Ureter (tissue), 1 donor: ENCODE measurements at places on chromosomes 2 and 18.

GRCh38 chr2:43075054-43075593 lies 151.3 kb downstream of the ZFP36L2 start:
- peak; percentile 90 for DNase-seq

- DNase-seq, result no peak
These were observed 195.0 kb upstream of the MMADHC start for GRCh38 chr2:149782572-149782971.

- DNase-seq, result no peak
These were observed 157.0 kb upstream of the ACAA2 start for GRCh38 chr18:49970319-49970718.

DNA sequence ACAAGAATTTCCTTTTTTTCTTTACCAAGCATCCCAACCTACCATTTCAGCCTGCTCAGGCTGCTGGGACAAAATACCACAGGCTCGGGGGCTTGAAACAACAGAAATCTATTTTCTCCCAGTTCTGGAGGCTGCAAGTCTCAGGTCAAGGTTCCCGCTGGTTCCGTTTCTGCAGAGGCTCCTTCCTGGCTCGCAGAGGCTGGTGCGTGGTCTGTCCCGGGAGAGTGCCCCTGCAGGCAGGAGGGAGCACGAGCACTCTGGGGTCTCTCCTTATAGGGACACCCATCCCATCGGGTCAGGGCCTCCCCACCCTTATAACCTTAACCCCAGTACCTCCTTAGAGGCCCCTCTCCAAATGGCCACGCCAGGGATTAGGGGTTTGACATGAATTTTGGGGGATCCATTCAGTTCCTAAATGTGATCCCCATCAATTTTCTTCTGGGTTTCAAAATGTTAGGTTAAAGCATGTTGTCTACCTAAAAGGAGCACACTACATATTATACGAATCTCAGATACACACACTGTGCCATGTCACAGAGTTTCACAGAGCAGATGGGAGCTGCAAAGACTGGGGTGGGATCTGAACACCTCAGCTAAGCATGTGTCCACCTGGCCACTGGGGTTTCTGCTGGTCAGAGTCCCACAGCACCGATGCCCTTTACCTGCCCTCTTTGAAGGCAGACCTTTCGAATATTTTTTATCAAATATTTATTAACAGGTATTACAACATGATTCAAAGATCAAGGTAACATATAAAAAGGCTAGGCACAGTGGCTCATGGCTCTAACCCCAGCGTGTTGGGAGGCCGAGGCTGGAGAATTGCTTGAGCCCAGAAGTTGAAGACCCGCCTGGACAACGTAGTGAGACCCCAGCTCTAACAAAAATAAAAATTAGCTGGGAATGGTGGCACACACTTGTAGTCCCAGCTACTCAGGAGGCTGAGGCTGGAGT lies 17.6 kb upstream of the ADI1 start:
- peak; percentile 64 for DNase-seq

GRCh38 chr2:39516347-39517101 lies 79.4 kb upstream of the MAP4K3 start:
- DNase-seq, result peak; percentile 51

- peak; percentile 30 for DNase-seq
These were observed 94.3 kb downstream of the TWIST2 start for GRCh38 chr2:238942080-238942725.

DNA sequence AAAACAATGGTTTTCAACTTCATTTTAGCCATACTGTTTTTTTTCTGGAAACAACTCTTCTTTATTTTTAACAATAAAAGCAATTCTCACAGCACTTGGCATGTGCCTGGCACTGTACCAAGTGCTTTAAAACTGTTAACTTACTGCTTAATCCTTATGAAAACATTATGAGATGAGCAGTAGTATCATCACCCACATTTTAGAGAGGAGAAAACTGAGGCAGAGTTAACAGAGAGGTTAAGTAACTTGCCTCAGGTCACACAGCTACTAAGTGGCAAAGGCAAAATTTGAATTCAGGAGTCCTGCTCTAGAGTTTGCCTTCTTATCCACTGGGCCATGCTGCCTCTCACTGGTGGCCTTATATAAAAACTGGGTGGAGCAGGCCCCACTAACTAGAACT lies 23.2 kb downstream of the CTIF start:
- no peak for DNase-seq

- no peak for DNase-seq
These were observed 40.8 kb downstream of the TMEM17 start for GRCh38 chr2:62465039-62465740.

DNA sequence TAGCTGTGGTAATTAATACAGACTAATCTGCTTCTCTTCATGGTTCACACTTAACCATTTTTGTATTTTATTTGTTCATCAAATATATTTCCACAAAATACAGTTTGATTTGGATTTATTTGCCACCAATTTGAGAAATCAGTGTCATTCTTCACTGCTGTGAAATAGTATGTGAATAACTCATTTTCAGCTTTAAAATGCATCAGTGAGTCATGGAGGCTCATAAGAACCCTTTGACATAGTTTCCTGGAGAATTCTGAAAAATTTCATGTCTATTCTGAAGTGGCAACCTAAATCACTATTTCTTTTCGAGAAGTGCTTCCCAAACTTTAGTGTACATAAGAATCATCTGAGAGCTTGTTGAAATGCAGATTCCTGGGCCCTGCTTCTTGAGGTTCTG lies 1026.7 kb upstream of the ACVR2A start:
- DNase-seq, result no peak

GRCh38 chr2:218244204-218244603 lies 16.6 kb upstream of the GPBAR1 start:
- DNase-seq, result no peak

DNA sequence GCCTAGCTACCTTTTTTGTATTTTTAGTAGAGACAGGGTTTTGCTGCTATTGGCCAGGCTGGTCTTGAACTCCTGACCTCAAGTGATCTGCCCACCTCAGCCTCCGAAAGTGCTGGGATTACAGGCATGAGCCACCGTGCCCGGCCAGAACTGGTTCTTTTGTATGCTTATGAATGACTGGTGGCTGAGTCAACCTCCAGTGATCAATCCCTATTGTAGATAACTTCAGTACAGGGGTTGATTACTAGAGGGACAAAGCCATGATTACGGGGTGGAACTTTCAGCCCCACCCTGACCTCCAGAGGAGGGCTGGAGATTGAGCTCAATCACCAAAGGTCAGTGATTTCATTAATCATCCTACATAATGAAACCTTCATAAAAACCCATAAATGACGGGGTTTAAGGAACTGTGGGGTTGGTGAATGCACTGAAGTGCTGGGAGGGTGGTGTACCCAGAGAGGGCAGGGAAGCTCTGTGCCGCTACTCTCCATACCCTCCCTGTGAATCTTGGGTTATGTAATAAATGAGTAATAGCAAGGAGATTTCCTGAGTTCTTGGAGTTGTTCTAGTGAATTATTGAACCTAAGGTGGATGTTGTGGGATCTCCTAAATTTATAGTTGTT lies 281.8 kb upstream of the CXCR4 start:
- DNase-seq, result no peak

- no peak for DNase-seq
These were observed 5.7 kb downstream of the EHD3 start for GRCh38 chr2:31239593-31240177.

DNA sequence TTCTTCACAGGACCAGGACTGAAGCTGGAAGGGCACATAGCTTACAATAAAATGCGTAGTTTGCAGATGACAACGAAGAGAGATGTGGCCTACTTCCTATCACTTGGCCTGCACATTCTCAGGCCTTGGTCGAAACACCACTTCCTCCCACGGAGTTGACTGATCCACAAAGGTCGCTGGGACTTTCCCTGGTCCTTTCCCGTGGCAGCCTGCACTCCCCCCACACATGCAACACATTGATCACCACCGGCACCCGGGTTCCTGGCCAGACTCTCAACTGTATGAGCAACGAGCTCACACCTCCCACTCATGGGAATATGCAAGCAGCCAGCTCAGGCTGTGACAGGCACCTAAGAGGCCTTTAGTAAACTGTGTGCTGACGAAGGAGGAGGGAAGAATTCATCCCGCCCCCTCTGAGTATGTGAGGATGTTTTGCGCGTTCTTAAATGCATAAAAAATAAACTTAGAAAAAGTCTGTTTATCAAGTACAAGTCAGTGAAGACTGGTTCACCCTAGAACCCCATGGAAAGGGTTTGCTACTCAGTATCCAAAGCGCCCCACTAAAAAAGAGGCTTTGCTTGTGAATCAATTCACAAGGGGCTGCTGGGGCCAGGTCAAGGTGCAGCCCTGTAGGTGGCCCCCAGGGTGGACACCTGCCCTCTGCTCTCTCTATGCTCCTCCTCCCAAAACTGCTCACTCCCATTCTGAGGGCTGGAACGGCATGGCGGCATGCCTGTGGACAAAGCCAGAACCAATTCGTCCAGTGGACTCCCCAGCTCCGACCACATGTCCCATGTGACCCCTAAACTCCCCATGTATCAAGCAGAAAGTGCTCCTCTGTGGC lies 154.3 kb downstream of the EIPR1 start:
- DNase-seq, result no peak

DNA sequence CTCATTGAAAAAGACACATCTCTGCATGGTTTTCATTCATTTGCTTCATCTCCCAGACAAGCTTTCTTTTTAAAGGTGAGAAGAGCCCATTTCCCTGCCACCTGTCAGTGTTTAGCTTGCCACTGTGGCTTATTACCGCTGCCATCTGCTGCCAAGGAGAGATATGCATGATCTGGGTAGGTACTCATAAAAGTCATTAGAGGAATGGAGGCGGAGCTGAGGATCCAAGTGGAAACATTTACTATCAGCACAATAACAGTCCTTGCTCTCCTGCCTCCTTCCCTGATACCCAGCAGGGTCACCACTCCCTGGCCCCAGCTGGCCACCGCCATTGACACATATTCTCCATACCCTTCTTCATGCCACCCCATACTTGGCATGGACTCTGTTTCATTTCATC lies 390.4 kb downstream of the TSN start:
- no peak for DNase-seq

GRCh38 chr2:209431701-209432100 lies 7.9 kb downstream of the MAP2 start:
- no peak for DNase-seq

GRCh38 chr2:166439078-166439477 lies 55.0 kb downstream of the SCN7A start:
- no peak for DNase-seq

GRCh38 chr2:33129263-33130053 lies 182.7 kb downstream of the LTBP1 start:
- no peak for DNase-seq

DNA sequence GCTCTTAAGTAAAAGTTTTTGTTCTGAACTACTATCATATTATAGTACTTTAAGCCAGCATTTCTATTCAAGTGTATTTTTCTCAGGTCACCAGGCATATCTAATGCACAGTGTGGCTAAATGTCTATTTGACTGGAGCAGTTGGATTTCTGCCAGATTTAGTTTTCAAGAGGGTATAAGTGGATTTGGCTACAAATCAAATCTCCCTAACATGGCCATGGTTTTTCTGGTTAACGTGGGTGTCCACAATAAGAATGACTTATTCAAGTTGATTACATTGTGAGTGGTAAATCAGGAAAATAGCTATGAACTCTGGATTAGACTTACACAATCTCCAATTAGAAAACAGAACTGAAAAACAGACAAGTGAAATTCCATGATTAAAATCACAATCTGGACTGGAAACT lies 5.7 kb upstream of the CHN1 start:
- no peak for DNase-seq

GRCh38 chr2:159807183-159808031 lies 9.4 kb upstream of the CD302 start:
- no peak for DNase-seq

DNA sequence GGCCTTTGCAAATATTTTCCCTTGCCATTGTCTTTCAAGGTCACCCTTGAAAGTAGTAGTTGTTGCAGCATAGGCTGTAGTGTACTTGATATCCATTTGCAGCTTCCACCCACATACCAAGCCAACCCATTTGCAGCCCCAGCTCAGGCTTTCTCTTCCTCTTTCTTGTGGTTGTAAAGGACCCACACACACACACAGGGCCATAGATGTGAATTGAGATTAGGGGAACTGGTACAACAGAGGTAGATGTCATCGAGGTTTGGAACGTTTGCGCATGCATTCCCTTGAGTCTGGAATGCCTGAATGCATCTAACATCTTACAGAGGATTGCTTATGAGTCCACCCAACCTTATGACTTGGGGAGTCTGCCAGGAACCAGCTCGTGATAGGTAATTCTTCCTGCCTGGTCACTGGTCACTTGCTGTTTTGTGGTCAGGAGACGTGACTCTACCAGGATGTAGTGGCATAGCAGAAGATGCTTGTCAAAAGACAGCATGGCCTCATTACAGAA lies 91.9 kb downstream of the MRPS9 start:
- DNase-seq, result no peak

DNA sequence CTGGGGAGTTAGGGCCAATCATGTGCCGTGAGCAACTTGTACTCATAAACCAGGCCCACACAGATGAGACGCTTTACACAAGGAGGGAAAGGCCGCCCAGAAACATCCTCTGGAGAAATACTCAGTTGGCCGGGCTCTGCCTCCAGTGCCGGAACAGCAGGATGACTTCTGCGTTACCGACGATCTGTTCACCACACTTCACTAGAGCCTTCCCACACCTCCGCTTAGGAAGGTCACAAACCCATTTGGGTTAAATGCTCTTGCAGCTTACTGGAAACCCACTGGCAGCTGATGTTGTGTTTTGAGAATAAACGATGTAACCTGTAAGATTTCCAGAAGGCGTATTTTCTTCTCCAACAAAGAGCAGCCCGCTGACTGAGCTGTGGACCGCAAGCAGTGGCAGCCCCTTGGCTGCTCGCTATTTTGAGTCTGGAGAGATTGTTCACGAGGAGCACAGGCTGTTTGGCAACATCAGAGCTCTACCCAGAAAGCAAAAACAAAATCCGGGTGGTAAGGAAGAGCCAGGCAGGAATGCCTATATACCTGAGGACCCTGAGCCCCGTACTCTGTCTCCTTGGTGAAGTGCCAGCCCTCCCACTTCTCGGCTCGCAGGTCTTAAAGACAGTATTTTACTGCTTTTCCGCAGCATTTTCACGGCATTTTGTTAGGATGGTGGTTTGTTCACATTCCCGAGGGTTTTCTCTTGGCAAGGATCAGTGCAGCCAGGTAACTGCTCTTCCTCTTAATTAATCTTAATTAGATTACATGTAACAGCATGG lies 44.0 kb downstream of the COLEC12 start:
- peak; percentile 69 for DNase-seq

- no peak for DNase-seq
These were observed 180.9 kb upstream of the GALNT5 start for GRCh38 chr2:157076526-157077161.

GRCh38 chr2:127084611-127085316 lies 22.2 kb downstream of the BIN1 start:
- no peak for DNase-seq

DNA sequence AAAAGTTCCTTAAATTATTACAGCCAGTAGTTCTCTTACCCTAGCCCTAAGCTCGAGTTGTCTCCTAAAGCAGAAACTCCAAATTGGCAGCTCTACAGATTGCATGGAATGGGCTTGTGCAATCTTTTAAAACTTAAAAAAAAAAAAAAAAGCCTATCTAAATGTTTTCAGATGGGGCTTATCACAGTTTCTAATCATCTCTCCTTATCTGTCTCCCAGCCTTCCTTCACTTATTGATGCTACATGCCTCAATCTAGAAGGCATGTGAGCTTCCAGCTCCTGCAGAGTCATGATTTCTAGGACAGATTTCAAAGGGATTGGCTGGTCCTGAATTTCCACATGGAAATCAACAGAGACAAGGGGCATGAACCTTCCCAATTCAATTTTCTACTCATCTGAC lies 33.1 kb upstream of the PELI1 start:
- DNase-seq, result no peak
